ENCODE measurements at places on chromosomes 4 and X.

DNA sequence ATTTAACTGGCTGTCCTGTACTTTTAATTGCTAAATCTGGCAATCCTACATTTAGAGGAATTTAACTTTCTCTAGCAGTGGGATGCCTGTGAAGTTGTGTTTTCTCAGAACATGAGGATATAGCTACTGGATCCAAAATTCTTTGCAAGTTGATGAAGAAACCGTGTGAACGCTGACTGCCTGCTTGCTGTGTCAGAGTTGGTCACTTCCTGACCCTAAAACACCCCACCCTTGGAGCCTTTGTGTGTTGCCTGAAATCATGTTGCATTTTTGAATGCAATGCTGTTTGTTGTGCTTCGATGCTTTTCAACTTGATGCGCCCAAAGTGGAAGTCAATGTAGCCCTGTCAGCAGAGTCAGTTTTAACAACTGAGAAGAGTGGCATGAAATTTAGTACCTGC lies 211.2 kb downstream of the ANK2 start:
- DNase-seq: no peak

- DNase-seq: no peak
These were observed 68.3 kb downstream of the LARP7 start for GRCh38 chr4:112704991-112705845.

- DNase-seq: no peak
These were observed 87.3 kb downstream of the PRSS12 start for GRCh38 chr4:118265312-118266144.

DNA sequence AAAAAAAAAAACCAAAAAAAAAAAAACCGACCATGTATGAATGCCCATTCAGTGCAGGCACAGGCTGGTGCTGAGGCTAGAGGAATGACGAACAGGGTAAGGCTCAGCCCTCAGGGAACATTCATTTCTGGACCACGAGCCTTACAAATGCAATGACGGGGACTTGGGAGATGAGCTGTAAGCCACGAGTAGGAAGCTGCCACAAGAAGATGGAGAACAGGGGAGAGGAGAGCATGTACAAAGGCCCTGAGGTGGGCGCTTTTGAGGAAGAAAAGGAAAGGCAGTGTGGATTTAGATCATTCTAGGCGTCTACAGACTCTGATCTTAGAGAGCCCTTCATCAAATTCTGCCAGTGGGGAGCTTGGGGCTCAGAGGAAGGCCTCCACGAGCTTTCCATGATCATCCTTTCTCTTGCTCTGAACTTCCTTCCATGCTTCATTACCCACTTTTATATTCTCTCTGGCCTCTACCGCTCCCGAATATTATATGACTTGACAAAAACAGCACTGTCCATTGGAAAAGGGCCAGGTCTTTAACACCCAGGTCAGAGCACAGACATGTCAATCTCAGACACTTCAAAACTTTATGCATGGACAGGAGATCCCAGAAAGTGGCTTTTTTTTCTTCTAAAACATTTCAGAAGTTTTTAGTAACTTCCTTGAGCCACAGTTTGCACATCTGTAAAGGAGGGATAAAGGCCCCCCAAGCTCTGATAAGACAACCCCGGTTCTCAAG lies 3.3 kb upstream of the ZNF518B start:
- no peak for DNase-seq

GRCh38 chr4:185740471-185740873 lies 71.5 kb downstream of the SORBS2 start:
- no peak for DNase-seq

DNA sequence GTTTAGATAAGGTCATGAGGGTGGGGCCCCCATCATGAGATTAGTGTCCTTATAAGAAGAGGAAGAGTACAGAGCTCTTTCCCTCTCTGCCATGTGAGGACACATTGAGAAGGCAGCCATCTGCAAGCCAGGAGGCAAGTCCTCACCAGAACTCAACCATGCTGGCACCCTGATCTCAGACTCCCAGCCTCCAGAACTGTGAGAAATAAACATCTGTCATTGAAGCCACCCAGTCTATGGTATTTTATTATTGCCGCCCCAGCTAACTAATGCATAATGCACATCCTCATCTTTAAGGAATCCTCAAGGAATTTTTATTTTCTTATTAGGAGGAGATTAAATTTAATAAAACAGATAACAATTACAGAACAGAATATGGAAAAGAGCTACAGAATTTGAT lies 16.7 kb upstream of the EXOSC9 start:
- no peak for DNase-seq

DNA sequence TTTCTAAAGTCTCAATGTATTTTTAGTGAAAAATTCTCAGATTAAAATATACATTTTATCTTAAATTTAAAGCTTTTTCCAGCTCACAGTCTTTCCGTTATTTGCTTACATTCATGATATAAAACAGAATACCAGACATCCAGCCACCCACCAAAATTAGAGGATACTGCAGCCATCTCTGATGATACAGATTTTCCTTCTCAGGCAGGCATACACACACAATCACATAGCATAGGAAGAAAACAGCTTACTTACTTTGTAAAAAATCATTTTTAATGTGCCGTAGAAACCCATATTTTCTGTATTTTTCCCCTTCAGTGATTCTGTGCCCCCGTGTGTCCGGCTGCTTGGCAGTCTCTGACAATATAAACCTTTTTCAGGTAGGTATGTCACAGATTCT lies 183.7 kb downstream of the FBXW7 start:
- DNase-seq: no peak

Data from activated T-cell treated with anti-CD3 and anti-CD28 coated beads for 4 hours (primary cell).